Stimulated activated CD8-positive, alpha-beta memory T cell treated with anti-CD3 and anti-CD28 coated beads, Interleukin-4, amount 100 ng/mL, for 4 hours (primary cell): ENCODE measurements at places on chromosomes 1 and 21.

DNA sequence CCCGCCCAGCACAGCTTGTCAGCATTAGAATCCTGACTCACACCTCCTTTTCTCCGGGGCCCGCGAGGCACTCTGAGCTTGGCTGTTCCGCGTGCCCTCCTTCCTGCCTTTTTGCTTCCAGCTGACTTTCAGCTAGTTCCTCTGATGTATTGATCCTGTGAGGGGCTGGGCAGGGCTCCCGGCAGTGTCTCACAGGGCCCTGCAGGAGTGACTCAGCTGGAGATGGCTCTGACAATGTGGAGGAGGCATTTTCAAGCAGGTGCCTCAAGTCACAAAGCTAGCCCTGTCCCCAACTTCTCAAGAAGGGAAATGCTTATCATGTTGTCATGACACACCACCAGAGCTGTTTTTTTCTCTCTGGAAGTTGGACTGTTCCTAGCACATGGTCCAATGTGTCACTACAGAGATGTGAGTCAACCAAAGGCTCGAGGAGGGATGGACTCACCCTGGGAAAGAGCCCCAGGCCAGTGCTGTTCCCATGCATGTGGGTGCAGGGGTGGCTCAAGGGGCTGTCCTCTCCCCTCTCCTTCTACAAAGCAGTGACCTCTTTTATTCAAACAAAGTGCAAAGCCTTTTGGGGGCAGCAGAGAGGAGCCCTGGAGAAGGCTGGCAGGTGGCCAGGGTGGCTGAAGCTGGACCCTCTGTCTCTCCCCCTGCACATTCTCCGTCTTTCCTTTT is 30.6 kb downstream of the SYT6 start:
- no peak for DNase-seq

- DNase-seq, result no peak
Measured at GRCh38 chr1:10738061-10739058, 58.1 kb downstream of the CASZ1 start.

- DNase-seq, result no peak
Measured at GRCh38 chr21:33820798-33821197, 94.8 kb downstream of the ATP5PO start.

GRCh38 chr1:81529014-81529413 is 271.7 kb upstream of the ADGRL2 start:
- no peak for DNase-seq

DNA sequence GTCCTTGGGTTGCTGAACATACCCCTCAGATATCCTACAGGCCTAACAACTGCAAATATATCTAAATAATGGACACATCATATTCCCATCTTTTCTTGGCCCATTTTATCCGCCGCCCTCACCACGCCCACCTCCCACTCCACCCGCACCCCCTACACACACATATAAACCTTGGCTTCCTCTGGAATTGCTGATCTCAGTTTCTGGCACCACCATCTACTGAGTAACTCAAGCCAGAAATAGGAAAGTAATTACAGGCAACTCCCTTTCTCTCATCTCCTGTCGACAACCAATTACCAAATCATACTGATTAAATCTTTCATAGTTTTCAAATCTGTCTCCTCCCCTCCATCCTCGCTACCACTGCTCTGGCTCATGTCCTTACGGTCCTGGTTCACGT is 4.7 kb downstream of the RGS8 start:
- DNase-seq, result no peak
